ENCODE measurements at places on chromosomes 3 and 15.

DNA sequence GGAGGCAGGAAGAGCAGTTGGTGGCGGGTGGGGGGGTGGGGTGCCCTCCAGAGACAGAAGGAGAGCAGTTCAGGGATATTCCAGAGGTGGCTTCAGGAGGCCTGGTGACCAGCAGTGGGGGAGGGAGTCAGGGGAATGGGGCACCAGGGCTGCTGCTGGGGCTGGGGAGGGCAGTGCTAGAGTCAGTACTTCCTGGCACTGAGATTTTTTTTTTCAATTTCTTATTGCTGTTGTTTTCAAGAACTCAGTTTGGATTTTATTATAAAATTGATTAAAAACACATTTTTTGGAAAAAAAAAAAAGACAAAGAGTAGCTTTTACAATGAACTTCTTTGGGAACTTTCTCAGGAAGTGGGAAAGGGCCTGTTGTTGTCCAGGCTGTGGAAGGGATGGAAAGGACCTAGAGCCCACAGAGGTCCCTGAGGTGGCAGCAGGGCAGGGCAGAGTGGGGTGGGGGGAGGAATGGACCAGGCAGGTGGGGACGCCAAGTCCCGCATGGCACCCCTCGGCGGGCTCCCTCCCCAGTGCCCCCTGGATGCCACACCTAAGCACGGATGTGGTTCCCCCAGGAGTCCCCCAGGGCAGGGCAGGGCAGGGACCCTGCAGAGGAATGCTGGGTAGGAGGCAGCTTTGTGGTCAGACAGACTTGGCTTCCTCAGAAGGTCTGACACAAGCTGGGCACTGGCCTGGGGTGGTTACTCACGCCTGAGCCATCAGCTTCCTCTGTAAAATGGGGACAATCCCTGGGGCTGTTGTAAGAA, 8.5 kb upstream of the ANPEP start:
- DNase-seq: no peak

DNA sequence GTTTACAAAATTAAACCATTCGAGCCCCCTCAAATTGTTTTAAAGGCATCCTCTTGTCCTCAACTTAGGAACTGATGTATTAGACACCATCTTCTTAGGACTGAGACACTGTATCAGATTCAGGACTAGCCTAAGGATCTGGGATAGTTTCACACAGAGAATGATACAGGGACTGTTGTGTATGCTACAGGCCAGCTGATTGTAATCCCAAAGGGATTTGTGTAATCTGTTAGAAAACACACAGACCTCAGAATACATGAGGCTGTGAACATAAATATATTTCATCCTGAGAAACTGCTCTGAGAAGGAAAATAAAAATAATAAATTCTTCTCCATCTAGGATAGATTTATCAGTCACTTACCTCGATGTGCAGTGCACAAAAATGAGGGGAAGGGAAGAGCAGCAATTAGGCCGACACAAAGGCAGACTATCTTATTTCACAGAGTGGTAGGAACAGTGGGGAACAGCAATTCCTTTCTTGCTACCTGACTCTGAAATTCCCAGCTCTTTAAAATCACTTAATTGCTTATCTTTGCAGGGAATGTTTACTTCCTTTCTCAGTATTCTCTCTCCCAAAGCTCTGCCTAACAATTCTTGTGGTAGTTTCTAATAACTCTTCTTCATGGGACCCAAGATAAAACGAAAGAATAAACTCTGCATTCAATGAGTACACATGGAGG, 322.5 kb downstream of the MAGI1 start:
- no peak for DNase-seq

GRCh38 chr3:65888196-65888595, 150.5 kb downstream of the MAGI1 start:
- DNase-seq: no peak

DNA sequence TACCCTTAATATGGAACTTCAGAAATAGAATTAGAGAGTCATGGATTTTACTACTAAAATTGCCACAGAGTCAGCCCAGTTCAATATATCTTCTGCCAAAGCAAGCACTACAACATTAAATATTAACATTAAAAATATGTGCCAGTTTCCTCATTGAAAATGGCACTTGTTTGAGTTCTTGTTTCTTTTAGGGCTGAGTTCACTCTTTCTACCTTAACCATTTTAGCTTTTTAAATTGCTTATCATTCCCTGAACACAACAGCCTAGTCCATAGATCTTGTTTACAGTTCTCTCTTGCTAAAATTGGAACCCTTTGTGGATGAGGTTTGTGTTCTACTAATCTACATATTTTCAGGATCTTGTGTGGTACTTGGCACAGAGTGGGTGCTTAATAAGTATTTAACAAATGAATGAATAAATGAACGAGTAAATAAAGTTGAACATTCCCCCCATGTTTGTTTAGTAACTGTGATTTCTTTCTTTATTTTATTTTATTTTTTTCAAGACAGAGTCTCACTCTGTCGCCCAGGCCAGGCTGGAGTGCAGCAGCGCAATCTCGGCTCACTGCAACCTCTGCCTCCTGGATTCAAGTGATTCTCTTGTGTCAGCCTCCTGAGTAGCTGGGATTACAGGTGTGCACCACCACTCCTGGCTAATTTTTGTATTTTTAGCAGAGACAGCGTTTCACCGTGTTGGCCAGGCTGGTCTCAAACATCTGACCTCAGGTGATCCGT, 46.0 kb upstream of the SLC7A14 start:
- no peak for DNase-seq

DNA sequence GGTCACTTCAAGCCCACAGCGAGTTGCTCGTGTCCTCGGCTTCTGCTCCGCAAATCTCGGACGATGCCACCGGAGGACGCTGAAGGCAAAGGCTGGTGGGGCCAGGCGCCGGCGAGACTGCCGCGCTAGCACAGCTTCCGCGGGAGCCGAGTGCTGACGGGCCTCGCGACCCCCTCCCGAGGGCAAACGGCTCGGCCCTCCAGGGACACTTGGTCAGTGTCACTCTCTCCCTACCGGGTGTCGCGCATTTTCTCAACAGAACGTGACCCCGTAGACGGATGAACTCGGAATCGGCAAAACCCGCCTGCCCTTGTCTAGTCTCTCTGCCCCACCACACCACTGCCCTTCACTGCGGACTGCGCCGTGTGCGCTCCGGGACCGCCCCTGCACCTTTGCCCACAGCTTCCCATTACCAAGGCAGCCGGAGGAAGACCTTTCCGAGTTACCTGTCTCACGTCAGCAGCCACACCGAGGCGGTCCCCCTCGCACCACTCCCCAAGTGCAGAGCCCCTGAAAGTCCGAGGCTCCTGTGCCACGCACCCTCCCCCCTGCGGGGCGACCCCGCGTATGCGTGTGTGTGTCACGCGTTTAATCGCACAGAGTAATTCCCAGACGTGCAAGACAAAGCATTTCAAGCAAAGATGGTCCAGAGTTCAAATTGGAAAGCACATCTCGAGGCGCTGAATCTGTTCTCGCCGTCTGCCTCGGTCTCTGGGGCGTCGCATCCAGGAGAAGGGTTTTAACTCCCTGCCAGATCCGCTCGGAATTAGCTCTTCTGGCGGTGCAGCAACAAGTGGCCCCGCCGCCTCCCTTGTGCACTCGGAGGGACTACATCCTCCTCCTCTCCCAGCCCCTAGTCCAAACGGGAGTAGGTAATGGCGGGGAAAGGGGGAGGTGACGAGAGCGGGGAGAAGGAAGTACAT, 245.0 kb upstream of the TOPAZ1 start:
- DNase-seq: no peak

- DNase-seq: no peak
Measured at GRCh38 chr3:13713396-13713795, 164.5 kb downstream of the FBLN2 start.

DNA sequence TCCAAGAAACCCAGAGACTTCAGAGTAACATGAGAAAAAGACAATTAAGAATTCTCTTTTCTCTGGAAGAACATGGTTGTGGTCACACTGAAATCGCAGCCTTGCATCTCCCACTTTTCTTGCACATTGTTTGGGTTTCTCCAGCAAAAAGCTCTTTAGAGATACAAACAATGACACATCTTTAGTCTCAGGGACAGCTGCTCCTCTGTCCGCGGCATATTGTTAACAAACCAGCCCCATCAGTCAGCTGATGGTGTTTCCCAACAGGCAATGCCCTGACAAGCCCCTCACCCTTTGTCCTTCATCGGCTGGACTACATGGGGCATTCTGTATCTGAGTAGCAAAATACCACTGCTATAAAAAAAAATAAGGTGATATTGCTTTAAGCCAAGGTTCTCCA, 53.4 kb downstream of the UMPS start:
- DNase-seq: no peak

Measured in T47D (cell line).